ENCODE measurements at places on chromosomes 11 and 22.

DNA sequence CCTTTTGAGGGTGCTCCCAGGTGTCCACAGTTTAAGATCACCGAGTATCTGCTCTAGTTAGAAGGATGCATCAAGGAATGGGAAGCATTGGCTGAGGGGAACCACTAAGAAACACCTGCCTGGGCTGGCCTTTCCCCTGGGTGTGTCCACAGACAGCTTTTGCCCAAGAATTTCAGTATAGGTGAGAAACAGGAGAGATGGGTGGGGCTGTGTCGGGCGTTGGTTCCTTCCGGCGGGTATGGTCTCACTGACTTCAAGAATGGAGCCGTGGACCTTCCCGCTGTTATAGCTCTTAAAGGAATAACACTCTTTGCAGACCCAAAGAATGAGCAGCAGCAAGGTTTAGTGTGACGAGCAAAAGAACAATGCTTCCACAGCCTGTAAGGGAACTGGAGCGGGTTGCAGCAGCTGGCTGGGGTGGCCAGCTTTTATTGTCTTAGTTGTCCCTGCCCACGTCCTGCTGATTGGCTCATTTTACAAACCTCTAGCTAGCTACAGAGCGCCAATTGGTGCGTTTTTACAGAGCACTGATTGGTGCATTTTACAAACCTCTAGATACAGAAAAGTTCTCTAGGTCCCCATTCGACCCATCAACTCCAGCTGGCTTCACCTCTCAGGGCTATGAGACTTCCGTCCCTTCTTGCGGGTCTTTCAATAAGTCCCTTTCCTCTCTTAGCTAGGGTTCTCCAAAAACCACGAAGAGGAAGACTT, 2.4 kb downstream of the FADS1 start:
- DNase-seq, result no peak

DNA sequence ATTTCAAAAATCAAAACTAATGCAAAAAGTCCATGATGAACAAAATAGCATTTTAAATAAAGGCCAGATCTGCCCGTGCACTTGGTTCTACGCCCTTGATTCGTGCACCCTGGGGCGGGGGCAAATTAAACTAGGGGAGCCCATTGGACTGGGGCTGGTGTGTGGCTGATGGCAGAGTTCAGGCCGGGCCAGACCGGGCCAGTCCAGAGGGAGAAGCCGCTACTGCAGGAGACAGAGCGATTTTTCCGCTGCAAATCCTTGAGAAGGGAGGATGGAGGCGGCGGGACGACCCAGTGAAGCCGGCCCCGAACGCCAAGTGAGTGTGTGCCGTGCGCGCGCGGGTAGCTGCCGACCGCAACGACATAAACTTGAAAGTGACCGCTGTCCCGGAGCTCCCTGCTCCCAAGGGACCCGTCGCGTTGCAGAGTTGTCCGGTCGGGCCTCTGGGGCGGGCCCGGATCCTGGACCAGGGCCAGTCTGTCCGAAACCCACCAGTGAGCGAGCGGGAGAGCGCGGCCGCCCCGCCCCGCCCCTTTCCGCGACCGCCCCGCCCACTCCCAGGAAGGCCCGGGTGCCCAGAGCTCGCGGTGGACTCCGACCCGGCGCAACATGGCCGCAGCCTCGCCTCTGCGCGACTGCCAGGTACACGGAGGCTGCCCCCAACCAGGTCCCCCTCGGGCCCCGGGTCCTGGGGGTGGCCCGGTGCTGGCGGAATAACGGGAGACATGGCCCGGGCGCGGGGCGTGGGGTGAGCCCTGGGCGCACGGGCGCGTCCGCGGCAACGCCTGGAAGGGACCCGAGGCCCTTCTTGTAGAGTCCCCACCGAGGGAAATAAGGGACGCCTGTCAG, at the start of gene TTC38:
Gene TTC38, plus strand, starts transcription at position 578 of the 849 bp plus-strand sequence. Its CDS starts 32 bp downstream, at position 610.
- peak; percentile 18 for DNase-seq

DNA sequence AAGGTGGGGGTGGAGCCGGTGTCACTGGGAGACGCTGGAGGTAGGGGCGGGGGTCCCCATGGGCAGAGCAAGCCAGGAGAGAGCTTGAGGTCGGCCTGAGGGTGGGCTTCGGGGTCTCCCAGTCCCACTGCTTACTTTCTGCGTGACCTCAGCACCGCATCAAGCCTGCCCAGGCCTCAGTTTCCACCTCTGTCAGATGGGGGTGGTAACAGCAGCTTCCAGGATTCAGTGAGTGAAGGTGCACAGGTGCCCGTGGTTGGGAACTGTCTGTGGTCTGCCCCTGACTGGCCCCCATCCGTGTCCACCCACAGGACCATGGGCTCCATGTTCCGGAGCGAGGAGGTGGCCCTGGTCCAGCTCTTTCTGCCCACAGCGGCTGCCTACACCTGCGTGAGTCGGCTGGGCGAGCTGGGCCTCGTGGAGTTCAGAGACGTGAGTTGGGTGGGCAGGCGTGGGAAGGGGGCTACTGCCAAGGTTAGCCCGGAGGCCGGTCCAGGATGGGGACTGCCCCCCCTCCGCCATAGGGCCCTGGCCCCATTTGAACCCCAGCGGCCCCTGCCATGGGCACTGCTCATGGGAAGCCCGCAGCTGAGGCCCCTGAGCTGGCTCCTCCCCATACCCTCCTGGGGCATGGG, 2.2 kb downstream of the TCIRG1 start:
- no peak for DNase-seq

DNA sequence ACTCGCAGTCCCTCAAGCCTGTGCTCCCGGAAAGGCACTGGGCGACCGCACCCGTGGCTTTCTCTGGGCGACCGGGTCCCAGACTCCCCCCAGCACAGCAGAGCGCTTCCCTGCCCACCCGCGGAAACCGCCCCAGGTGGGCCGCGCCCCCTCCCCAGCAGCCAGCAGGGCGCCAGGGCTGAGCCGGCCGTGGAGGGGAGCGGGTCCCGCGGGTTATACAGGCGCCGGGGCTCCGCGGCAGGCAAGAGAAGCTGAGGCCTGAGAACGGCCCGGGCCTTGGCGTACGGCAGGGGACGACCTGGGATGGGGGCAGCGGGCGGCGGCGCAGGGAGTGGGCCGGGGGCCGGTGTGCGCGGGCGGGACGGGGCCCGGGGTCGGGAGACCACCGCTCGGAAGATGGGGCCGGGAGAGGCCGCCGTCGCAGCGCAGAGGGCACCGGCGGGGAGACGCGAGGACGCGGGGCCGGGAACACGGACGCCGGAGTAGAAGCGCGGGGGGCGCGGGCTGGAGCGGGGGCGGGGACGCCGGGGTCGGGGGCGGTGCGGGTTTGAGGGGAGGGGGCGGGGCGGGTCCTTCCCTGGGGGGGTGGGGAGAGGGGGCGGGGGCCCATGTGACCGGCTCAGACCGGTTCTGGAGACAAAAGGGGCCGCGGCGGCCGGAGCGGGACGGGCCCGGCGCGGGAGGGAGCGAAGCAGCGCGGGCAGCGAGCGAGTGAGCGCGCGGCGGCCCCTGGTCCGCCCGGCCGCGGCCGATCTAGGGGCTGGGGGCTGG, at the start of gene MDK:
Gene MDK, plus strand, starts transcription at position 622 of the 771 bp plus-strand sequence. CDS start 389 bp downstream, outside the sequence.
- DNase-seq, result no peak

DNA sequence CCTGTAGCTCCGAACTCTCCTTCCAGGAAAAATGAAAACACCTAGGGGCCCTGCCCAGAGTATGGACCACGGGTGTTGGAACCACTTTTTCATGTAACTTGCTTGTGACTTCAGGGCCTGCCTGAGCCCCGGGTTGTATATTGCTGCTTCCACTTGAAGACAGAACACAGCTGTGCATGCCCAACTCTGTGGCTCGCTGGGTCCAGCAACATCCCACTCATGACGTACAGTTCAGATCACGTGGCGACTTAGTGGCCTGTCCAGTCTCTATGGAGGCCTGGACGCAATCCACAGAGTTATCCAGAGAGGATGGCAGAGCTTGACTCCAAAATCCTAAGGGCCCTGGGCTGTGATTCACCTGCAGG, 6.8 kb downstream of the C11orf21 start:
- DNase-seq, result no peak

DNA sequence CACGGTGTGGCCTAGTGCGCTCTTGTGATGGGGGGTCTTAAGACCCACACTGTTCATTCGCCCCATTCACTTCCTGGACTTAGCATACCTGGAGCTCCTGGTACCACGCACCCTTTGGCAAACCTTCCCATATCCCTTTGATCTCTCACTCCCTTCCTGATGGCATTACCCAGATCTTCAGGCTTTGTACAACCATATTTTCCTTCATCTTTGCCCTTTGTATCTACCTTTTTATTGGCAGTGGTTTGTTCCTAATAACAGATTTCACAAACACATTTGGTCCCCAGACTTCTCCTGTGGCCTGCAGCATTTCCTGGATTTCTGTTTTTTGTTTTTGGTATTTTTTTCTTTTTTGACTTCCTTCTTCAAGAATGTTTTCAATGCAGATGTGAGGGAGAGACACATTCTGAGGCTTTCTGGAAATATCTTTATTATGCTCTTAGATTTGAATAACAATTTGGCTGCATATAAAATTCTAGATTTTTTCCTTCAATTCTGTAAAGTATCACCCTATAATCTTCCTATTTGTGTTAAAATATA, 16.1 kb upstream of the IFITM3 start:
- no peak for DNase-seq

DNA sequence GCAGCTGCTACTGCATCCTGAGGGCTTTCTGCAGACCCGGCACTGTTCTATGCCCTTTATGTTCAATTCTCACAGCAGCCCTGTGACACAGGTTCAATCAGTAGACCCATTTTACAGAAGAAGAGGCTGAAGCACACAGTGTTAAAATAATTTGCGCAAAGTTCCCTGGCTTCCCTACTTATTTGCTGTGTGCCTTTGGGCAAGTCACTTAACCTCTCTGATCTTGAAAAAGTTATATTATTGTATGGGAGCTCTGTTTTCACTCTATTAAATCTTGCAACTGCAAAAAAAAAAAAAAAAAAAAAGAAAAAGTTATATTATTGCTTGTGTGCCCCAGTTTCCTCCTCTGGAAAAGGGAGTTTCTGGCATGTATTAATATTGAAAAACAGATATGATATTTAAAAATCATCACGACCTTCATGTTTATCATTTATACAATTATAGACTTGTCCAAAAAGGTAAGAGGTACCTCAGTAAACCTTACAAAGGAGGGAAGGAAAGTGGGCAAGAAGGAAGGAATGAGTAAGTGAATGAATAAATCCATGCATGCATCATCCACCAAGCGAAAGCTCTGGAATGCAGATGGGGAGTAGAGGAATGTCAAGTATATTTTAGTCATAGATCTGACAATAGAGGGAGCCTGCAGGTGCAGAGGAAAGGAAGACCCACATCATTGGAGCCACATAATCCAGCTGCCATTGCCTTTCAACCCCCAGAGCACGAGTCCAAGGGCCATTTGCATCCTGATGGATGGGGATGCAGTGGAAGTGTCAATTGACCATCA, 21.2 kb upstream of the ISX start:
- no peak for DNase-seq

Data from stimulated activated CD4-positive, alpha-beta T cell treated with anti-CD3 and anti-CD28 coated beads, Interleukin-15, amount 100 ng/mL, for 1 hour (primary cell).